ENCODE measurements at places on chromosomes 1 and 21. TPM values are rescaled to one million over a fixed set of nuclear protein-coding genes. Genes with fewer than 3 reads are reported as not detected.

Gene CASQ1
- total RNA-seq, result 1.3 TPM

DNA sequence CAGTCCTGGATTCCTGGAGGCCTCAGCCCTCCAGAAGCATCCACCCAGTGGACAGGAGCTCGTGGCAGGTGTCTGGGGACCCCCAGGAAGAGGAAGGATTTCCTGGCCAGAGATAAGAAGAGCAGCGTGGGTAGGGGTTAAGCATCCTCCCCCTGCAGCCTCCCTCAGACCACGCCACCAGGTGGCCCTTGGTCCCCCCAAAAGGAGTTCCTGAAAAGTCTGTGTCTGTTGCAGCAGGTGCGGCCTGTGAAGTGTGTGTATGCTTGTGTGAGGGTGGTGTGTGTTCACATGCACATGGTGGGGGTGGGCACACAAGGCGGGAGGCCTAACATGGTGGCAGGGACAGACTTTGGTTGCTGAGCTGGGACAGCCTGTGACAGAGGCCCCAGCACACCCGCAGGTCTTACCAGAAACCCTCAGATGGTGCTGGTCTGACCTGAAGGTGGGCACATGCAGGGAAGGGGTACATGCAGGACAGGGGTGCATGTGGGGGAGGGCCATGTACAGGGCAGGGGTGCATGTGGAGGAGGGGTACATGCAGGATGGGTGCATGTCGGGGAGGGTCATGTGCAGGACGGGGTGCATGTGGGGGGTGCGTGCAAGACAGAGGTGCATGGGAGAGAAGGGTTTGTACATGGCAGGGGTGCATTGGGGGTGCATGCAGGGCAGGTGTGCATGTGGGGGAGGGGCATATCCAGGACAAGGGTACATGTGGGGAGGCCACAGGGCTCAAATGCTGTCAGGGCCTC lies 18.2 kb upstream of the RUNX3 start:
- no peak for DNase-seq

Gene S100A2
- not detected for total RNA-seq

GRCh38 chr1:173168941-173169340 lies 38.2 kb downstream of the TNFSF4 start:
- DNase-seq, result no peak

DNA sequence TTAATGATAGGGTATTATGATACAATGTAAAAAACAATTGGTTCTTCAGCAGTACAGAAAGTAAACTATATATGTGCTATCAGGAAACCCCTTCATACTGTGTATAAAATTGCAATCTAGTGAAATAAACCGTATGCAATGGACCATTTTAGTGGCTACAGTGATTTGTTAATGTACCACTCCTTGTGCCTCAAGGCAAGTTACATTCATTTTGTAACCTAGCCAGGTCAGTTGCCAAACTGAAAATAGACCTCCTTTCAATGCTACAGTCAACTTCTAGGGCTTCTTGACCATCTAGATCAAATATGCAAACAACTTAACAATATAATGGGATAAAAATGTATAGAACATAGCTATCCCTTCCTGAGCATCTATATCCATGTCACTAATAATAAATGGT lies 52.0 kb upstream of the RAVER2 start:
- DNase-seq, result no peak

All from cerebellum (tissue), 4 donors.